ENCODE measurements at places on chromosomes 6 and 20.

DNA sequence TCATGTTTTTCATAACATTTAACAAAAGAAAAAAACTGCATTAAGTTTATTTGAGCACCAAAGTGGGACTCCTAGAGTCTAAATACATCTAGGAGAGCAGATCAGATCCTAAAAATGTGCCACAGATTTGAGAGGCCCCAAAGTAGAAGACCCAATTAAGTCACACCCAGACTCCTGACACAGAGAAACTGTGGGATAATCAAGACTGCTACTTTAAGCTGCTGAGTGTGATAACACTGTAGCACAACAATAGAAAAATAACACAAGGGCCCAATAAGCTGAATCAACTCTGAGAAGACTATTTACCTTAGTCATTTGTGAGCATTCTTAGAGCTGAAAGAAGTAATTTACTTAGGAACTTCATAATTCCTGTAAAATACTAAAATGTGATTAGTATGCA, 26.0 kb downstream of the TRDN start:
- DNase-seq: no peak

- DNase-seq: no peak
Measured at GRCh38 chr6:105458084-105458483, 55.2 kb upstream of the PREP start.

- DNase-seq: no peak
Measured at GRCh38 chr6:137148306-137149034, 25.0 kb downstream of the IL22RA2 start.

- no peak for DNase-seq
Measured at GRCh38 chr6:10381133-10381829, 33.6 kb downstream of the TFAP2A start.

GRCh38 chr6:16756660-16757255, 4.5 kb downstream of the ATXN1 start:
- DNase-seq: no peak

DNA sequence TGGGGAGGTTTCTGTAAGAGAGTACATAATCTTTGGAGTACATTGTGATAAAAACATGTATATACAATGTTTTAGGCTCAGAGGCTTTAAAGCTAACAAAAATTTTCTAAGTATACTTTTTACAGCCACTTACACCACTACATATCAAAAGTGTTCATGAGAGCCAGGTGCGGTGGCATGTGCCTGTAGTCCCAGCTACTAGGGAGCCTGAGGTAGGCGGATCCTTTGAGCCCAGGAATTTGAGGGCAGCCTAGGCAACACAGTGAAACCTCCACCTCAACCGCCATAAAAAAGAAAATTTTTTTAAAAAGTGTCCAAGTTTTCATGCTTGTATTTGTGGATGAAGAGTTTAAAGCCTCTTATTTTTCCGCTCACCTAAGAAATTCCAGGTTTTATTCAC, 22.5 kb downstream of the SNX3 start:
- DNase-seq: no peak

- DNase-seq: no peak
Measured at GRCh38 chr6:44430326-44430725, 42.8 kb downstream of the CDC5L start.

DNA sequence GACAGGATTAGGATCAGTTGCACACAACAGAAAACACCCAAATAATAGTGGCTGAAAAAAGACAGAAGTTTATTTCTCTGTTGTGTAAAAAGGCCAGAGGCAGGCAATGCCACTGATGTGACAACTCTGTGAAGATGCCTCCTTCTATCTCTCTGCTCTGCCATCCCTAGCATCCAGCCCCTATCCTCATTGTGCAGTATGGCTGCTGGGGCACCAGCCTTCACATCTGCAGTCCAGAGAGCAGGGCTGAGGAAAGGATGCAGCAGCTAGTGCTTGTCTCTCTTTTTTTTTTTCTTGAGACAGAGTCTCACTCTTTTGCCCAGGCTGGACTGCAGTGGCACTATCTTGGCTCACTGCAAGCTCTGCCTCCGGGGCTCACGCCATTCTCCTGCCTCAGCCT, 6.4 kb upstream of the ADA start:
- DNase-seq: no peak

DNA sequence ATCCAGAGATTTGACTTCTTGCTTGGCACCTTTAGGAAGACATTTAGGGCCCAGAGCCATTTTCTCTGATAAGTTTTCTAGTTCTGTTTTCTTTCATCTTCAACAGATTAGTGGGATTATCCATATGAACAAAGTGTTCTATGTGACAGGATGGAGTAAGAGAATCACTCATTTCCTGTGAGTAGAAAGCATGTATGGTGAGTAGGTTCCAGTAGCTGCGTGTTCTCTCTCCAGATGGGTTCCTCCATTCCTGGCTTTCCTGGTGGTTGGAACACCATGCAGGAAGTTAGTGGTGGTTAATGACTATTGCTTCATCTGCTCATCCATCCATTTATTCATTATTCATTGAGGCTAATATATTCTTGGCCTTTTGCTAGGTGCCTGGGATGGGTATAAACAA, 54.0 kb downstream of the EFCAB8 start:
- no peak for DNase-seq
